ENCODE measurements at places on chromosomes 6 and 20. TPM values are rescaled to one million over a fixed set of nuclear protein-coding genes. Genes with fewer than 3 reads are reported as not detected.

Gene TINAG
- total RNA-seq, result not detected

Gene UBE3D
- total RNA-seq, result 18.6 TPM

Gene CRIP3
- total RNA-seq, result 2.3 TPM

Gene MYCT1
- total RNA-seq, result not detected

Gene HAO1
- not detected for total RNA-seq

Gene QRSL1
- 17.2 TPM for total RNA-seq

Gene SLC17A3
- total RNA-seq, result 0.58 TPM

Gene SPTLC3
- total RNA-seq, result 42.7 TPM

Gene PLN
- total RNA-seq, result 0.55 TPM

Gene HCK
- total RNA-seq, result not detected

Gene CD93
- 0.04 TPM for total RNA-seq

Gene CST2
- total RNA-seq, result not detected

Gene LTB
- not detected for total RNA-seq

Gene MCM3
- total RNA-seq, result 118 TPM

Gene SOX4
- 293 TPM for total RNA-seq

Gene SLC13A3
- 5.0 TPM for total RNA-seq

Gene CD83
- 5.7 TPM for total RNA-seq

Gene TRIM15
- not detected for total RNA-seq

Gene GRM4
- total RNA-seq, result 0.38 TPM

Gene TENT5A
- 9.6 TPM for total RNA-seq

Gene PRICKLE4
- total RNA-seq, result 4.9 TPM

Gene SLC22A1
- 3.0 TPM for total RNA-seq

Gene SH3BGRL2
- total RNA-seq, result 49.1 TPM

Gene BANF2
- not detected for total RNA-seq

Gene MCHR2
- not detected for total RNA-seq

Gene GLP1R
- total RNA-seq, result 4.0 TPM

Gene C2
- total RNA-seq, result 0.47 TPM

Gene PKHD1
- total RNA-seq, result 1.3 TPM

Gene MEI4
- total RNA-seq, result 2.6 TPM

Gene LY6G6D
- total RNA-seq, result not detected

Gene GABRR1
- total RNA-seq, result not detected

Gene LRRC1
- 36.2 TPM for total RNA-seq

Gene SLC35F1
- total RNA-seq, result 4.5 TPM
